ENCODE measurements at places on chromosomes 12 and 14. TPM values are rescaled to one million over a fixed set of nuclear protein-coding genes. Genes with fewer than 3 reads are reported as not detected.

The RITA1 gene
- total RNA-seq: 9.1 TPM

DNA sequence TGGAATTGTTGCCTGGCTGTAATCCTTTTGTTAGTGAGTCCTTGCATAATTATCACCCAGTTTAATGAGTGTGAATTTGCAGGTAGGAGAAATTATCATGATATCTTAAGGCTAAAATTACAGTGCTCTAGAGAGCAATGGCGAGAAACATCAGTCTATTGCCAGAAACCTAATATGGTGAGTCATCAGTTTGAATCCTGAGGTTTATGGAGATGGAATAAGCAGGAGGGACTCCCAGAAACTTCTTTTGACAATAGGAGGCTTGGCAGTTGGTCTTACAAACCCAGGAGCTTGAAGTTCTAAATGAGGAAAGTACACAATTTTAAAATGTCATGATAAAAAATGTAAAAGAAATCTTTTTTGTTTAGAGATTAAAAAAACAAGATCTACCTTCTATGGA is 31.5 kb upstream of the CRADD start:
- no peak overlapping the region for H3K27ac ChIP-seq
- no peaks in the 10 kb centered on the region for H3K27me3 ChIP-seq

DNA sequence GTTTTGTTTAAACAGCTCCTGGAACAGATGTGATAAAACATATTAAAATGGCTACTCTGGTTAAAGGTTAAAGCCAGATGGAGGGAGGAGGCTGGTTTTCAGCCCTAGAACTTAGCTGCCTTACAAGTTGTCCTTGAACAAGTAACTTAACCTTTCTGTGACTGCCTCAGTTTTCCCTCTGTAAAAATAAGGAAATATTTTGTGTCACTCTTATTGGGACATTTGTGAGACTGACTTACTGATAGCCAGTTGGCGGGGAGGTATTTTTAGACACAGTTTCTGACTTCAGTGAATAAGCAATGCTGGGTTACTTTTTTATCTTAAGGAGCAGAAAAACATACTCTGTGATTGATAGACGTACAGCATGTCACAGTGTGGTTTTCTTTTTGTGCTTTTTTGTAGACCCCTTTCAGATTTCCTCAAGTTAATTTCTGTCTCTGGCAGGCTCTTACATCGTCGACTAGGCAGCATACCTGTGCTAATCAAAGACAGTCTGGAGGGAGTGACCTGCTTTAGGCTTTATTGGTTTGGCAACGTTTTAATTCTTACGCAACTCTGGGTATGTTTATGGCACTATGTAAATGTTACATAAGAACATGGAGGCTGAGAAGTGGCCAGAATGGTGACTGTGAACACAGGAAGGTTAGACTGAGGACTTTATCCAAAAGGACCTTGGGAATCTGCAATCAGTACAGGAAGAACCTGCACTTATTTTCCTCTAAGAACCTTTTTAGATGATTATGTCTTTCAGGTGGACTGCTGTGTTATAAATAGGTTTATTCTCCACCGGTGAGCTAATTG is 3.3 kb downstream of the ACVR1B start:
- DNase-seq: peak; percentile 45
- H3K27me3 ChIP-seq: peaks cover 3% of the 10 kb centered on the region
- peak overlapping the region; percentile 61 for H3K27ac ChIP-seq
- H3K36me3 ChIP-seq: no peaks in the 10 kb centered on the region

DNA sequence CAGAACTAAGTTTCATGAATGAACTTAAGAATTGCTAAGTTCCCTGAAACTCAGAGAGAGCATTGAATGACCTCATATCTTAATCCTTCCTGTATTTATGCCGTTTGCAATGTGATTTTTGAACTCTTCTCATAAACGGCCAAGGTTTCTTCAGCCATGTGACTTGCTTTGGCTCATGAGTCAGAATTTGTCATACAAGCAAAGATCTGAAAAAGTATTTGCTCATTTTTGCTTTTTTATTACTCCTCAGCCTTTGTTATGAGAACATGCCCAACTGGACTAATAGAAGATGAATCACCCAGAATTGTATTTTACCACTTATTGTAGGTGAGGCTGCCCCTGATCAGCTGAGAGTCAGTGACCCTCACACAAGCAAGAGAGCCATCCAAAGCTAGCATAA is 693.8 kb downstream of the BCL11B start:
- no peaks in the 10 kb centered on the region for H3K27me3 ChIP-seq
- H3K4me1 ChIP-seq: no peaks in the 10 kb centered on the region
- H3K27ac ChIP-seq: no peak overlapping the region
- no peak overlapping the region for H3K4me3 ChIP-seq

DNA sequence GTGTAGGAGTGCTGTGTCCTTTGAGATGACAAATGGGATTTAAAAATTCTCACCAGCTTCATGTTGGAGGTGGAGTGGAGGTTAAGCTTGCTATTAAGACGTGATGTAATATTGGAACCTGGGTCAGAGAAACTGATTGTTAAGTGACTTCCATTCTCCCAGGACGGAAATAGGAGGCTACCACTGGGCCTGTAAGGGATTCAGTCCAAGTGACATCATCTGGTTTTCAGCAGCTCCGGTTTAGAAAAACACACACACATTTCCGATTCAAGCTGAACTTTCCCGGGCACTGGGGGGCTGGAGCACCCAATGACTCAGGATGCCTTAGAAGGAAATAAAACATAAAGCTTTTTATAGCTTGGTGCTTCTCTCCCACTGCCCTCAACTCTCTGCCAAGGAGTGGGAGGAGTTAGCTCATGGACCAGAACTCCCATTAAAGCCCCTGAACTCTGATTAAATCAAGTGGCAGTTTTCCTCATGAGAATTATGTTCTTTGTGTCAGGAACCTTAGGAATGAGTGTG is 12.4 kb downstream of the CALM1 start:
- DNase-seq: peak; percentile 66
- peak overlapping the region; percentile 77 for H3K27ac ChIP-seq
- H3K27me3 ChIP-seq: no peaks in the 10 kb centered on the region
- H3K4me1 ChIP-seq: peaks cover 4% of the 10 kb centered on the region
- no peak overlapping the region for H3K4me3 ChIP-seq

All from lung (tissue), 17 donors.